Activated naive CD8-positive, alpha-beta T cell treated with anti-CD3 and anti-CD28 coated beads, Interleukin-2, amount 10 ng/mL, durations not matched to agents 7 days and 5 days (primary cell): ENCODE measurements at places on chromosomes 16 and 17. TPM values are rescaled to one million over a fixed set of nuclear protein-coding genes. Genes with fewer than 3 reads are reported as not detected.

Gene EIF3CL
- 33.8 TPM for total RNA-seq

Gene CHST5
- total RNA-seq: not detected

Gene PRR15L
- total RNA-seq: not detected

Gene CDK5R1
- total RNA-seq: 8.1 TPM

Gene TP53TG3B
- total RNA-seq: not detected

Gene NOXO1
- total RNA-seq: 1.8 TPM

Gene TMEM114
- total RNA-seq: not detected

Gene AATK
- total RNA-seq: 1.2 TPM

Gene CFAP97D1
- not detected for total RNA-seq

Gene RETREG3
- 82.3 TPM for total RNA-seq

GRCh38 chr17:64775701-64776570, 113.8 kb upstream of the SMURF2 start:
- peak; percentile 27 for DNase-seq

GRCh38 chr16:71216714-71217113, 13.8 kb downstream of the HYDIN start:
- DNase-seq: no peak

- no peak for DNase-seq
Measured at GRCh38 chr17:74231928-74232907, 18.8 kb downstream of the TTYH2 start.

- no peak for DNase-seq
Measured at GRCh38 chr17:27754549-27754948, 45.8 kb downstream of the NOS2 start.

- peak; percentile 44 for DNase-seq
Measured at GRCh38 chr17:64779376-64780095, 117.4 kb upstream of the SMURF2 start.

DNA sequence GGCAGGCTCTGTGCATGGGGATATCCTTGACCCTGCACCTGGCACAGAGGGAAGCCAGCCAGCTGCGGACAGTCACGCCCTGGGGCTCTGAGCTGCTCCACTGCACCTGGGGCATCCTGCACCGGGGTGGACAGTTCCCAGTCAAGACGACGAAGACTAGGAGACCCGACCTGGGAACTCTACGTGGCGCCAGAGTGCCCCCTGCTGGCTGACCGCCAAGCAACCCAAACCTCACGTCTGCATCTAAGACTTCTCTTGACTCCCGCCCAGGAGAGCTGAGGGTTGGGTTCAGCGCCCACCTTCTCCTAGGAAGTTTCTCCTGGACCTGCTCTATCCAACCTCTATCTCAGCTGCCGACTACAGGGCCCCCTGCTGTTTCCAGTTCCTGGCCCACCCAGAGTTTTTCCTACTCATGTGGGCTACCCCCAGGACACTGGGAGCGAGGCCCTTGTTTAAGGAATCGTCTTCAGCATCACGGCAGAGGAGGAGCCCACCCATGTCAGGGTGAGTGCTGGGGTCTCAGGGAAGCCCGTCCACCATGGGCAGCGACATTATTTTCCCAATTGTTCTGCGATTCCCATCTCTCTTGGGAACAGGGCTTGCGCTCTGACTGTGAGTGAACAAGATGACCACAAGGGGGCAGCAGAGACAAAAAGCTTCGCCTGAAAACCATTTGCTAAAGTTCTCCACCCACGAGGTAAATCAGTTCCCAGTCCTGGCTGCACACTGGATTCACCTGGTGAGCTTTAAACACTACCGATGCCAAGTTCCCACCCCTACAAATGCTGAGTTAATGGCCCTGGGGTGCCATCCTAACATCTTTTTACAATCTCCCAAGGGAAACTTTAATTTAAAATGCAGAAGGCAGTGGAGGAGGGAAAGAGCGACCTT, 29.3 kb downstream of the TLE7 start:
- DNase-seq: peak; percentile 70

DNA sequence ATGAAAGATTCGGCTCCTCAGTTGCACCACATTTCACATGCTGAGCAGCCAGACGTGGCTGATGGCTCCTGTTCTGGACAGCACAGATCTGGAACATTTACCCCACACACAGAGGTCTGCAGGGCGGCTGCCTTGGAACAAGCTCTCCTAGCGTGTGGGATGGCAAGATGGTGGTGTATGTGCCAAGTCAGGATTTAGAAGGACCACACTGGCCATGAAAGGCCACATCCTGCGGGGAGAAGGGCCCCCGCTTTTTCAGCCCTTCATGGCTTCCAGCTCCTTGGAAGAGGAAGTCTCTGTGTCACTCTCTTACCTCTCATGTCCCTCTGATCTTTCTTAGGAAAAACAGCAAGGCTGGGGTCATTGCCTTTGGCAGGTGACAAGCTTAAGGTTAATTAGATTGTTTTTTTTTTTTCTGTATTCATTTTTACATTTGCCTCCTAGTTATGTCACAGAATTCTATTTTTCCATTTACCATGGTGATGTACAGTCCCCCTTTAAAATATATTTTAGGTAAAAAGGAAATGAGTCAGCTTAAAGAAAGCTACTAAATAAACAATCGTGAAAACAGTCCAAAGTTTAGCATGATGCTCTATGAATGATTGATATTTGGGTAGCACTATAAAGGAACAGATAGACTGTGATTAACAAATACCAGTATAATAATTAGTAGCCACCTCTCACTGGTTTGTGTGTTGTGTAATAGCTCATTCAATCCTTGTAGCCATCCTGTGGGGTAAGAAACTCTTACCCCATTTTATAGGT, 396.6 kb downstream of the CPPED1 start:
- DNase-seq: no peak

- peak; percentile 92 for DNase-seq
Measured at GRCh38 chr17:38674749-38675615, at the start of gene EPOP. Gene EPOP (minus strand): TSS chr17:38674957. CDS start chr17:38674495, 462 bp downstream.

DNA sequence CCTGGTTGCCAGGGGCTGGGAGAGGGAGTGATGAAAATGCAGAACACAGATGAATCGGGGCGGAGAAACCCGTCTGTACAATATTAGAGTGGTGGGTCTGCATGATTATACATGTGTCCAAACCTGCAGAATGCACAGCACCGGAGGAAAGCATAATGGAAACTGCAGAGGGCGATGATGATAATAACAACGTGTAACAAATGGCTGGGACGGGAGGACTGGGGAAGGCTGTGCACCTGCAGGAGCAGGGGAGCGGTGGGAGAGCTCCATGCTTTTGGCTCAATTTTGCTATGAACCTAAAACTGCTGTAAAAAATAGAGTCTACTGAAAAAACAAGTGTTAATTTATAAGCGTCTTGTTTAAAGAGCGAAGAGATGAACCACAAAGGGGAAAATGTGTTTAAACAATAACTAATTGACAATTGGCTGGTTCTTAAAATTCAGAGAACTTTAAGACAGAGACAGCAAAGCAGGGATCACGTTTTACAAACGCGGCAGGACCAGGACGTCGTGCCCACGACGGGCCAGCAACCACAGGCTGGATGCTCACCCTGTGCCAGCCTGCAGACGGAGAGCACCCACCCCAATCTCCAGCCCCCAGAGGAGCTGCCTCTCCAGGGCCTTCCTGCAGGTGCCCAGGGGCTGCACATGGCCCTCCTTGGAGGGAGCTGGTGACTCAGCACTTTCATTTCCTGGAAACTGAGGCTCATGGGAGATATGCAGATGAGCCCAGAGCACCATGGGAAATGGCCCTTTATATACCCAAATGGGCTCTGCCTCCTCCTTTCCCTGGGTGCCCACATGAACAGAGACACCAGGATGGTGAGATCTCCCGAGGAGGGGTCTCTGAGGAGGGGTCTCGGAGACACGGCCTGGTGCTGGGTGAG, at the start of gene TEX19:
Gene TEX19, plus strand, starts transcription at position 783 of the 886 bp plus-strand sequence. CDS start 2,904 bp downstream, outside the sequence.
- DNase-seq: no peak

DNA sequence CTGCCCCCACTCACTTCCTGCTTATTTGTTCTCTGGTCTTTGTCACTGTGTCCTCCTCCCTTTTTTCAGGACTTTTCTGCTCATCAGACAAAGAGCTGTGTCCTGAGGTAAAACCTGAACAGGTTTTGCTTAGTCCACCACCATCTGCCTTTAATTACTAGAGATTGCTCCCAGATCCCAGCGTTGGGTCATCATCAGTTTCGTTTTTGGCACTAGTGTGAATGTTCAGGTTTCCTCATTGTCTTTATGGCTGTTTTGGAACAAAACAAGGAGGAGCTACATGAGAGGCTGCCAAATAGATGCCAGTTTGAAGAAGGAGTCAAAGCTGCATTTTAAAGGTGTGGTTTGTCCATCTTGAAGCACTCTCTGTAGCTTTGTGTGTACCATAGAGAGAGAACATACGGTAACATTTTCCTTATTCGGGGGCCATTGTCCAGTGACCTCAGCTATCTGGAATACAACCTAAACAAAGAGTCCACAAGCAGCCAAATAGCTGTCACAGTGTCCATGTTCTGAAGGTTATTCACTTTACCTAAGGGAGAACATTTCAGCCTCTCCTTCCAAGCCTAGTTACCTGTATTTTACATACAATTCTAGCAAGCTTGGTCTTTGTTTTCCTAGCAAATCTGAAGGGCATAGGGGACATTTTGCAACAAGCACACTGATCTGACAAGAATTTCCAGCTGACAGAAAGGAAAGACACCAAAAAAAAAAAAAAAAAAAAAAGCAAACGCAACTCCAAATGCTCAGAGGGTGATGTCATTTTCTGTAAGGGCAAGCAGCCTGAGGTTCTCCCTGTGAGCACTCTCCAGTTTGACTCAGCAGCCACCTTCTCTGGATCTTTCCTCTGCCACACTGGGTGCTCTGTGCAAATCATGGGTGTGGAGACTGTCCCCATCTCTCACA, 196.1 kb downstream of the NTN1 start:
- DNase-seq: no peak

- DNase-seq: no peak
Measured at GRCh38 chr17:21174713-21175112, 39.2 kb downstream of the TMEM11 start.

- no peak for DNase-seq
Measured at GRCh38 chr17:57016764-57017116, 38.8 kb downstream of the SCPEP1 start.

- DNase-seq: no peak
Measured at GRCh38 chr16:66569131-66569530, 2.9 kb downstream of the CMTM1 start.

DNA sequence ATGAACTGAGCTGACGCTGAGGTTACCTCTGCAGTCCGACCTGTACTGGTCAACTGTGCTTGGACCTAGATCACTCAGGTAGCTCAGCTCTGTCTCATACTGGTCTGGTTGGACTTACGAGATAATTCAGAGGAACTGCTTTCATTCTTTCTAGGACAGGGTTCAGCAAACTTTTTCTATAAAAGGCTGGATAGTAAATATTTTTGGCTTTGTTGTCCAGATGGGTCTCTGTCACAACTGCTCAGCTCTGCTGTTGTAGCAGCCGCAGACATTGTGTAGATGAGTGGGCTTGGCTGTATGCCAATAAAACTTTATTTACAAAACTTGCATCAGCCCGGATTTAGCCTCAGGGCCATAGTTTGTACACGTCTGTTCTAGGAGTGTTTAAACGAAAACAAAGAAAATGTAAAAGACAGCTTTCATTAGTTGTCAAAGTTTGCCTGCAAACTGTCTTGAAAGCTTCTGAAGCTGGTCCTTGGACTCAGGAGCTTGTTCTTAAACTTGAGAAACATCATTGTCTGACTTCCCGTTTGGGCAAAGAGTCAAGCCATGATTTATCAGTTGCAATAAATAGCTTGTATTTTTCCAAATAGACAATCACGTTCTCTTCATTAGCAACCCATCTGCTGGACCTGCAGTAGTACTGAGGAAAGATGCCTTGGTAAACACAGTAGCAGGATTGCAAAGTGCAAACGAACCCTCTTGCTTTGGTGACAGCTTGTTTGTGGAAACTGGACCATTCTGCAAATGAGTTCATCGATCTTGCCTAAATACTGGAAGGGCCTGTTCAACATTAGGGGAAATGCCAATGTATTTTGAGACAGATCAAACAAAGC, 253.4 kb downstream of the SNX29 start:
- DNase-seq: no peak

DNA sequence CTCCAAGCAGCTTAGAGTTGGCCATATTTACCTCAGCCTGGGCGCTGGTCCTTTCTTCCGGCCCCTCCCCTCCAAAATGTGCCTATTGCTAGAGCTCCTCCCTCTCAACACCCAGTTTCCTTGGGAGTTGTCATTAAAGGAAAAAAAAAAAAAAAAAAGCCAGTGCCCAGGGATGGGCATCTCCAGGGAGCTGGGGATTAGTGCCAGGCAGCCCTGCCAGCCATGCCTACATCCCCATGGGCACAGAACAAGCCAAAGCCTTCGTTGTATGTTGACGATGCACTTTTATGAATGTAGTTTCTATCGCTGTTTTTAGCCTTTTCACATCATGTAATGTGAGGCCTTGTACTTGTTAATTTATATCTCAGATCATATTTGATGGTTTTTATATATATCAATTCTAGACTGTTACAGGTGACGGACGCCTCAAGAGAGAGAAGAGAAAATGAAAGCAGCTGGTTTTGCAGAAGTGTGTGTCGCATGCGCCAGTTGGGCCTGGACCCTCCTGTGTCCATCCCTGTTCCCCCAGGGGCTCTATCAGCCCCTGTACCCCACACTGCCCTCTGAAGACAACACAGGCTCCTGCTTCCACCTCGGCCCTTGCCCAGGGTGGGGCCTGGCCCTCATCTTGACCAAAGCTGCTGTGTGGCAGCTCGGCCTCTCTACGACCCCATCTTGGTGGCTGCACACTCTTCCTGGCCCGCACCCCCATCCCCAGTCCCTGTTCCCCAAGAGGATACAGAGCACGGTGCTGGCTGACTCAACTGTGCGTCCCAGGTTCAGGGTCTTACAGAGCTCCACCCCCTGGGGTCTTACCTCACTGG, 4.8 kb downstream of the LIMD2 start:
- peak; percentile 46 for DNase-seq

DNA sequence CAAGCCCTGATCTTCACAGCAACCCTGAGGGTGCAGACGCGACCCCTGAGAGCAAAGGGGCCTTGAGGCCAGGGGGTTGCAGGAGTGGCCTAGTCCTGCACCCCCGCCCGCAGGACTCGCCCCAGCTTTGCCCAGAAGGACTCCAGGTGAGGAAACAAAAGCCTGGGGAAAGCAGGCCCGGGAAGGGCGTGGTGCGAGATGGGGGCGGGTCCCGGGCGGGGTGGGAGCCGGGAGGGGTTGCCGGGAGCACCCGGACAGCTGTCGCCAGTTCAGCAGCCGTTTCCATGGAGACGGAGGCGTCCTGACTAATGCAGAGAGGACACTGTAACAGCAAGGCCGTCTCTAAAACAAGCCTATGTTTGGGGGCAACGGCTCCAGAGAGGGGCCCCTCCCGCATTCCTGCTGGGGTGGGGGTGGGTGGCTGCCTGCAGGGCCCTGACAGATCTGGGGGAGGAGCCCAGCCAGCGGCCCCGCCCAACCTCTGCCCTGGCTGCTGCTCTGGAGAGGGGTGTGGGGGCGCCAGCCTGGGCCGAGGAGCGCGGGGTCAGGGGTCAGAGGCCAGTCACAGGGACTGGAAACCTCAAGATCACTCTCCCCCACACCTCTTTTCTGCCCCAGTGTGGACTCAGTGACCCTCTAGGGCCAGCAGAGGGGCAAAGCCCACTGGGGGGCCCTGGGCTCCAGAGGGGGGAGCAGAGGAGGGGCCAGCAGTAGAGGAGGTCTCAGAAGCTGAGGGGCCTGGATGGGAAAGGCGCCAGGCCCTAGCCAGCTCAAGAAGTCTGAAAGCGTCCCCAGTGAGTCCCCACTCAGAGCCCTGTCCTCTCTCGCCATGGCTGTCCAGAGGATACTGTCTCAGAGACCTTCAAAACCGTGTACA, 3.1 kb upstream of the TPPP3 start:
- no peak for DNase-seq
